Activated T-cell treated with anti-CD3 and anti-CD28 coated beads, Interleukin-2, amount 50 U/mL, for 4 hours (primary cell): ENCODE measurements at places on chromosomes 1 and 21.

DNA sequence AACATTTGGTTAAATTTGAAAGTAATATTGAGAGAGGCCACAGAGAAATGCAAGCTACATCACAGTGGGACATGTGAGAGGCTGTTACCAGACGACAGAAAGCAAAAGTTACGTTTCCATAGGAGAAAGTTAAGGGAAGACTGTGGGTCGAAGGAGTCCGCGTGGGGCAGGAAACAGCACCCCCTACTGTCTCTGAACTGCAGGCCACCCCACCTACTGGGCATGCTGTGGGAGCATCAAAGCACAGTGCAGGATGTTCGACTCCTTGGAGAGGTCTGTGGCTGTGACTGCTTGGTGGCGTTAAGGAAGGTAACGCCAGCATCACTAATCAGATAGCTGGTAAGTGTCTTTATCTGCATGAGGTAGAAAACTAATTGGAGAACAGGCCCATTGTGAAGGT is 123.9 kb downstream of the PTBP2 start:
- DNase-seq, result no peak

DNA sequence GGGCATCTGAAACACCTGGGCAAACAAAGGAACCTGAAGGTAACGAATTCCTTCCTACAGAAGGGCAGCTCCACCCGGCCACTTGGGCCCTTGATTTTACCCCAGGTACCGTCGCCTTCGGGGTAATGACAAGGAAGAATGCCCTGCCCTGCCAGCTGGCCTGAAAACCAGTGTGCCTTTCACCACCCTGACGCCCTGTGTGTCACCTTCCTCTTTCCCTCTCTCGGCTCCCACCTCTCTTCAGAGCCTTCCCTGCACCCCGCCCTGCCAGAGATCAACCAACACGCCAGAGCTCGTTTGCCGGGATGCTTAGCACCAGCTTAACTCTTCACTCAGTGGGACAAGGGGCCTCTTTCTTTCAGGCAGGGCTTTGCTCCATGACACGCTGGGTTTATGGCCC is 86.0 kb downstream of the SIM2 start:
- no peak for DNase-seq

GRCh38 chr1:161073474-161074121 is 3.9 kb upstream of the ARHGAP30 start:
- DNase-seq, result no peak

GRCh38 chr1:192966073-192966472 is 93.1 kb downstream of the UCHL5 start:
- DNase-seq, result no peak

DNA sequence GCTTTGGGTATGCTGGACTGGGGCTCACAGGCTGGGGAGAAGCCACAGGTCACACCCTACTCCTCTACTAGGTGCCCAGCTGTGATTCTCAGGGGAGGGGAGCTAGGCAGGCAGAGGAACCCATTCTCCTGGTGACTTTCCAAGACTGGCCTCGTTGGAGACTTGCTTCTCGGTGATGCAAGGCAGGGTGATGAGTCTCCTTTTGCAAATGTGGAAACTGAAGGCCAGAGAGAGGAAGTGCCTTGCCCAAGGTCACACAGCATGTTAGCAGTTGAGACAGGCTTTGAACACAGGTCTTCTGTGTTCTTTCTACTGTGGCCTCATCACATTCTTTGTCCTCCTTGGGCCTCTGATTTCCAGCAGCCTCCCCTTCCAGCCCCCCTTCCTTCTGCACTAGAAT is 20.5 kb upstream of the C1QA start:
- no peak for DNase-seq

- no peak for DNase-seq
These were observed 9.5 kb downstream of the COLGALT2 start for GRCh38 chr1:184027826-184028695.

- DNase-seq, result no peak
These were observed 6.3 kb upstream of the JUN start for GRCh38 chr1:58789996-58790660.

- no peak for DNase-seq
These were observed 303.6 kb downstream of the KCNH1 start for GRCh38 chr1:210830034-210831028.

GRCh38 chr1:202661136-202661845 is 49.0 kb downstream of the SYT2 start:
- no peak for DNase-seq

DNA sequence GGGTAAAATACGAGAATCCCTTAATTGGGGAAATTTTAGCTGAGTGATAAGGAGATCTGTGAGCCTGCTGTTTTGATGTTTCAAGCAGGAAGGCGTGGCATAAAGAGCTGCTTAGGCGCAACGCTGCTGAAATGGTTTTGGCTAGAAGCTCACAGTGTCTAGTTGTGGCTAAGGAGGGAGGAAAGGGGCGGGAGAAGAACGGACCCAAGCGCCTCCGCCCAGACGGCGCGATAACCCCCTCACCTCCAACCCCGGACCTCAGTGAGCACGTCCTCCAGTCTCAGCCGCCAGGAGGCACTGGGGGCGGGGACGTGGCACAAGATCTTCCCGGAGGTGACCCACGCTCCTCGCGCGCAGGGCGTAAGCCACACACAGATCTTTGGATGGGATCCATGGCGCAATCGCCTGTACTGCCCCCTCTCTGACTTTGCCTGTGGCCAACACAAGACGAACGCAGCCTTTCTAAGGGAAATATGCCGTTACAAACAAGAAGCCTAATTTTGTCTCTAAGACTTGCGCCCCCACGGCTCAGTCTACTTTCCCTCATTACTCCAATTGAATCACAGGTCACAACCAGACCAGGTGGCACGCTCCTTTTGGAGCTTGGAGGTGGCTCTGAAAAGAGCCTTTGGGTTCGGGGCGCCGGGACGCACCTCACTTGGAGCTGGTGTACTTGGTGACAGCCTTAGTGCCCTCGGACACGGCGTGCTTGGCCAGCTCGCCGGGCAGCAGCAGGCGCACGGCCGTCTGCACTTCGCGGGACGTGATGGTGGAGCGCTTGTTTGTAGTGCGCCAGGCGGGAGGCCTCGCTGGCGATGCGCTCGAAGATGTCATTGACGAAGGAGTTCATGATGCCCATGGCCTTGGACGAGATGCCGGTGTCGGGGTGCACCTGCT is 23.4 kb upstream of the RNF187 start:
- DNase-seq, result no peak

DNA sequence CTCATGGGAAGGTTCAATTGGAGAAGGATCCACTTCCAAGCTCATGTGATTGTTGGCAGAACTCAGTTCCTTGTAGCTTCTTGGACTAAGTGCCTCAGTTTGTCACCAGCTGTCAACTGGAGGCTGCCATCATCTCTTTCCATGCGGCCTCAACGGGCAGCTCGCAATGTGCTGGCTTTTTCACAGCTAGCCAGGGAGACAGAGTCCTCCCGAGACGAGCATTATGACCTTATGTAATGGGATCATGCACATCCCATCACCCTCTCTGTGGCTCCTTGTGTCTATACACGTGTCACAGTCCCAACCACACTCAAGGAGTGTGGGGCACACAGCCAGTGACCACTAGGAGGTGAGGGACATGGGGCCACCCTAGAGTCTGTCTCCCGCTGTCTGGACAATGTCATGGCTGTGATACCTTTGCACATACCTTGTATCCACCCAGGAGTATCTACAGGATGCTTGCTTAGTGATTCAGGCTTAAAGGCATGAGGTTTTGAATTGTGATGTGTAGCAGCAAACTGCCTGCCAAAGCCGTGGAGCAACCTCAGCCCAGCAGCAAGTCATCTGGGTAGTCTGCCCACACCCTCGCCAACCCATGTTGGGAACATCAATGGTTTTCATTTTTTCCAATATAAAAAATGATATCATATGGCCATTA is 3.9 kb upstream of the KRTAP10-6 start:
- DNase-seq, result no peak

DNA sequence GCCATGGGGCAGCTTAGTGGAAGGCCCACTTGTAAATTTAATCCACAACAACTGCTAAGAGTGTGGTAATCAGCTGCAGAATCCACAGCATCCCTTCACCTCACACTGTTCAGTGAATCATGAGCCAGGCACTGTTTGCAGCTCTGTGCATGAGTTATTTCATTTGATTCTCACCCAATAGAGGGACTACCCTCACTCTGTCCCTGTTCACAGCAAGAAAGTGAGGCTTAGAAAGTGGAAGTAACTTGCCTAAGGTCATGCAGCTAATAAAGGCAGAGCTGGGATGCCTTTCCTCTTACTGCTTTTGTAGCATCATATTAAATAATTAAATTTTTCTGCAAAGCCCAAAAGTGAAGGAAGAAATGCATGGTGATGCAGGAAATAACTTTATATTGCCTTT is 346.5 kb upstream of the PLD5 start:
- DNase-seq, result no peak

GRCh38 chr1:167369175-167369574 is 148.5 kb downstream of the POU2F1 start:
- no peak for DNase-seq

GRCh38 chr1:15368888-15369287 is 40.8 kb upstream of the EFHD2 start:
- no peak for DNase-seq

GRCh38 chr1:61247051-61247825 is 164.9 kb downstream of the NFIA start:
- DNase-seq, result no peak

DNA sequence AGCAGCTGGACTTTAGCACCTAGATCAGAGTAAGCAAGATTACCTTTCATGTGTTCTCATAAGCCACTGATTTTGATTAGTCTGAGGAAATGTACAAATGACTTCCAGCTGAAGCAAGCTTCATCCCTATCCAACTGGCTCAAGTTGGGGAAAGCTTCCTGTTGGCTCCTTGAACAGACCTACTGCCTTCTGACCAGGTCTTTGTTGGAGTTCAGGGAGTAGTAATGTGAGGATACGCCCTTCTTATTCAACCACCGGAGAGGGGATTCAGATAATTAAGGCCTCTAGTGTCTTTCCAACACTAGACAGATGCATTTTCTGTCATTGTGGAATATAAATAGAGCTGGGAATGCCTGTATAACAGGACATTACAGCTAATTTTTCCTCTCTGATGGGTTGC is 268.9 kb downstream of the TGFB2 start:
- no peak for DNase-seq

DNA sequence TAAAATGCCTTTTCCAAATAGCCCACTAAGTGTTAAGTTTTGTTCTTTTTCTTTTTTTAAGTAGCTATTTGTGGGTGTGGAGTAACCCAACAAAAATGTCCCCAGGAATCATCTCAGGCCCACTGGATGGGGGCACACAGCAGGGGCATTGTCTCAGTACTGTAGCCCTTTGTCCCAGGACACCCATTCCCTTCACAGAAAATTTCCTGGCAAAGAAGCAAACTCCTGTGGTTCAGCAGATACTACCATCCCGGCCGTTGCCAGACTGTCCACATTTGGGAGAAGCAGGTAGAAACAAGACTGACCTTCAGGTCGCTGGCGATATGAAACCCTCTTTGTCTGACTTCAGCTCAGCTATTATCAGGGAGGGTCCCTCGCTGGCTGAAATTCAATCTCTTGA is 23.7 kb upstream of the SRRM1 start:
- DNase-seq, result no peak

- no peak for DNase-seq
These were observed 57.4 kb downstream of the ARID4B start for GRCh38 chr1:235270625-235271024.

DNA sequence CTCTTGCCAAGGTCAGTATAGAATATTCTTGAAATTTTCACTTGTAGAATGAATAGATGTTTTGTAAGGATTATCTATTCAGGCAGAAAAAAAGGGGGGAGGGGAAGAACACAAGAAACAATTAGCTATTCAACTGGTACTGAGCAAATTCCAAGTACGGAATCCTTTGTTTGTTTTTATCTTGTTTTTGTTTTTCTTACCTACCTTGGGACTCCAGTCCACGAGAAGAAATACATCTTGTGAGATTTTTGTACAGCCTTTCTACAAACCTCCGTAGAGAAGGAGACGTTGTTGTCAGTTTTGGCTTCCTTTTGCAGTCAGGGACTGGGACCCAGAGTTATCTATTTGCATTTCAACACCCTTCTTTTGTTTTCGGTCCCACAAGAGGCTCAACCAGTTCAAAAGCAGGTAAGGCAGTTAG is 36.0 kb downstream of the ZNF281 start:
- DNase-seq, result no peak
